ENCODE measurements at places on chromosomes 6 and 20.

DNA sequence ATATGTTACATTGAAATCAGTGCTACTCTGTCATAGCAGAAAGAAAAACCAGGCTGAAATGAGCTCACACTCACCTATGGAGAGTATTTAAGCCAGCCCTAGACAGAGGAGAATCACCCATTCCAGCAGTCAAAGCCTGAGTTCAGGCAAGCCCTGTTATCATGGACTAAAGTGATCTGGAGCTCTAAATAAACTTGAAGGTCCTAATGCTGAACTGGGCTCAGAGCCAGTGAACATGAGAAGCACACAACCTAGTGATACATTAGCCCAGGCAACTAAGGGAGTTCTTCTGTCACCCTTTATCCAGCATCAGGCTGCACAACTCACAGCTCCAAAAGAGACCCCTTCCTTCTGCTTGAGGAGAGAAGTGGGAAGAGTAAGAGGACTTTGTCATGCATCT lies 425.0 kb downstream of the COL12A1 start:
- DNase-seq, result no peak

- DNase-seq, result no peak
Measured at GRCh38 chr6:107730106-107730505, 94.0 kb downstream of the SCML4 start.

DNA sequence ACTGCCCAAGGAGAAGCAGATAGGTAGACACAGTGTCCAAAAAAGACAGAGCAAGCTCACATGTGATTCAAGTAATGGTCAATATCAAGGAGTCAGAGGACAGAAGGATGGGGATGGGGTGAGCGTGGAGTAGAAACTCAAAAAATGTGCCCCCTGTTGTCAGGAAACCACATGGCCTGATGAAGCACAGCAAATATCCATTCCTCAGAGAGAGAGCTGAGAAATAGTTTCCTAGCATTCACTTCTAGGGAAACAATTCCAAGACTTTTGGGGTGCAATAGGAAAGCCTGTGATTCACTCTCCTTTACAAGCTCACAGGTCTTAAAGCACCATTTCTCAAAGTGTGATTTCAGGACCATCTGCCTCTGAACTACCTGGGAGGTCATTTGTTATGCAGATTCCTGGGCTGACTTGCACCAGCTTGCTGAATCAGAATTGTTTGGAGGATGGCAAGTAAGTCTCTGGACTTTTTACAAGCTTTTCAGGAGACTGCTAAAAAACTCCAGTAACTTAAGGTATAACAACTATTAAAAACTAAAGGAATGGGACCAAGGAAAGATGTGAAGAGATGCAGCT lies 432.8 kb downstream of the HDGFL1 start:
- no peak for DNase-seq

DNA sequence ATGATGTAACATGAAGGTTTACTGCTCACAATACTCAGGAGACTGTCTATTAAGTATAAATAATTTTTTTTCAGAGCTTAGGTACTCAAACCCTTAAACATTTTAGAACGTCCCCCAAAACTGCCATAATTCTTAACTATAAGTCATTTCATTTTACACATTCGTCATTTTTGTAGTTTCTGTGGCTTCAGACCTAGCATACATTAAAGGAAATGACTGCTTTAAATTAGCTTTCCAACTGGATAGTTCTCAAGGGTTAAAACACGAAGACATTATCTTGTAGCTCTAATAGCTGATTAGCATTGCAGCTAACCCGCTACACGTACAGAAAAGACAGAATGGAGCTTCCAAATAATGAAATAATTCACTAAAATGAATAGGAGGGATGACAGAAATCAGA lies 24.9 kb upstream of the PLN start:
- no peak for DNase-seq

- DNase-seq, result no peak
Measured at GRCh38 chr6:53159558-53159957, 10.9 kb upstream of the GCM1 start.

DNA sequence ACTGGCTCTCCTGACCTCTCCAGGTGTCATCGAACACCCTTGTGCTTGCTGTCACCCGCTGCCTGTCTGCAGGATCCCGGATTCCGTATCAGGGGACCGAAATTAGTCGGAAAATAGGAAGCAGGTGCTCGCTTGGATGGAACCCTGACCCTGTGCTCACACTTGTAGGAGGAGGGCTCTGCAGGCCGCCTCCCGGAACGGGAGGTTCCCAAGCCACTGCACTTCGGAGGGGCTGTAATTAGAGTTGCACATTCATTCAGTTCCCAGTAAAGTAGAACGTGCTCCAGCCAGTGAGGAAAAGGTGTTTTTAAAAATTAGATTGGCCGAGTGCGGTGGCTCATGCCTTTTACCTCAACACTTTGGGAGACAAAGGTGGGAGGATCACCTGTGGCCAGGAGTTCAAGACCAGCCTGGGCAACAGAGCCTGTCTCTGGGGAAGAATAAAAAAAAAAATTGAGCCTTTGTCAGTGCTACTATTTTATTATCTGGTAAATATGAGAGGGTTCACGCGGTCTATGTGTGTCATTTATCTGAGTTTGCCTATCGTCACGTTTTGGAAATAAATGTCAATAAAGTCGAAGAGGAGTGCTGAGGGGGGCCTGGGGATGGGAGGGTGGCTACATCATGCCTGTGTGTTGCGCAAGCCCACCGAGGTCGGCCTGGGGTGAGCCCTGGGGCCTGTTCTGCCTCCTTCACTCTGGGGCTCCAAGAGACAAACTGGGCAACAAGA lies 1.5 kb upstream of the GMEB2 start:
- no peak for DNase-seq

GRCh38 chr6:11194356-11195218 lies 37.9 kb downstream of the NEDD9 start:
- no peak for DNase-seq

- no peak for DNase-seq
Measured at GRCh38 chr6:70176842-70177550, 125.9 kb downstream of the COL9A1 start.

DNA sequence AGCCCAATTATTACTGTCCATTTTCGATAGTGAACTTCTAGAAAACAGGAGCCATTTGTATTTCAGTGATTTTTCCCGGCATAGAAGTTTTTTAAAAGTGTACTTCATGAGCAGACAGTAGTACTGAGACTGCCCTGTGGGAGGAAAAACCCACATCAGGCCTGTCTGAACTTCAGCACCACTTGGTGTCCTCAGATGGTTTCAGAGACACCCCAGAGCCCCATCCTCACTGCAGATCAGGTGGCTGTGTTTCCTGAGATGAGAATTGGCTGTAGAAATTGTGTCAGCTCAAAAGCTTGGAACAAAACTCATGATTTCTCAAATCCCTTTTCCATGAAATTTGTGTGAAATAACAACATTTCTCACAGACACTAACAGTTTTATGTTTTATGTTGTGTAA lies 110.0 kb upstream of the RIN2 start:
- no peak for DNase-seq

DNA sequence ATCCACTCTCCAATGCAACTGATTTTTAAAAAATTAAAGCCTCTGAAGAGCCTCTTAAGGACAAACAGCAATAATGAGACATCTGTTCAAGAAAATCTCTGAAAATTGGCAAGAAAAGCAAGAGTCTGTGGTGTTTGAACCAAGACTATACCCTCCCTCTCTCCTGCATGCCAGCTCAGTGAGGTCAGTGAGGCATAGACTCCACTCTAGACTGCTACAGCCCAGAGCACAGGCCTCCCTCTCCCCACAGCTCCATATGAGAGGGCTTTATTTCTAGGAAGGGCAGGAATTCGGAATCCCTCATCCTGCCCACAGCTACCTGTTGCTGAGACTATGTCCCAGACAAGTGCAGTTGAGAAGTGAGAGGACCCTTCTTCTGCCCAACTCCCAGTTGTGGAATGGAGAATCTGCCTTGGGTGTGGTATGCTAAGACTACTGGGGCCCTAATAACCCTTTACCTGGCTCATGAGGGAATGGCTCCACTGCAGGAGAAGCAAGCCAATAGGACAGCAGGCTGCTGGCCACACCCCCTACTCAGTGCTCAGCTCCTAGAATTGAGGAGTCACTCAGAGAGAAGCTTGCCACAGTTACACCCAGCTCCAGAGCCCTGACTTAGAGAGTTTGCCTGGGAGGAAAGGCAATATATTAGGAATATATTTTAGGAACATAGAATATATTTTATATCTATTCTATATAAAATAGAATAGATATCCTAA lies 22.7 kb upstream of the HLA-DQA1 start:
- no peak for DNase-seq

Data from coronary artery (tissue), 2 donors.